Amniotic stem cell (primary cell): ENCODE measurements at places on chromosomes 7 and 10.
A peak's percentile ranks its signal among the peaks of the same experiment; 100 is the strongest.

- no peak for DNase-seq
Observed at GRCh38 chr10:53997953-53998352, 803.1 kb downstream of the PCDH15 start.

- no peak for DNase-seq
Observed at GRCh38 chr7:155094636-155095135, 24.6 kb downstream of the HTR5A start.

GRCh38 chr10:14299556-14299955, 31.2 kb downstream of the FRMD4A start:
- DNase-seq = no peak

GRCh38 chr7:26156451-26157420, 4.7 kb downstream of the NFE2L3 start:
- peak; percentile 85 for DNase-seq
